Kidney tubule cell (primary cell): ENCODE measurements at places on chromosomes 5 and 9.

DNA sequence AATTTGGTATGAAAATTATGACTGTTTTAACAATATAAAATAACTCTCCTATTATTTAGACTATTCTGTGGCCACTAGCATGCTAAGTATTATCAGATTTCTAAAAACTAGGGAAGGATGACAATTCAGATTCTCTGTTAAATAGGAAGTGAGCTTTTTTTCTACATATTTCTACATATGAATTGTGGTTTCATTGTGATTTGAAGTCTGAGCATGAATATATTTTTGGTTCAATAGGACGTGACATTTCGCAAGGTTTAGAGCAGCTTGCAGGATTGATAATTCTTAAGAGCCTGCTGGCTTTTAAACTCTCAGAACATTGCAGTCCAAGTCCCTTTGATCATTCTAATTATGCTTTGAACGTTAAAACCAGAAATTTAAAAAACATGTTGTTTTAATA, 82.9 kb downstream of the ADGRV1 start:
- no peak for DNase-seq

DNA sequence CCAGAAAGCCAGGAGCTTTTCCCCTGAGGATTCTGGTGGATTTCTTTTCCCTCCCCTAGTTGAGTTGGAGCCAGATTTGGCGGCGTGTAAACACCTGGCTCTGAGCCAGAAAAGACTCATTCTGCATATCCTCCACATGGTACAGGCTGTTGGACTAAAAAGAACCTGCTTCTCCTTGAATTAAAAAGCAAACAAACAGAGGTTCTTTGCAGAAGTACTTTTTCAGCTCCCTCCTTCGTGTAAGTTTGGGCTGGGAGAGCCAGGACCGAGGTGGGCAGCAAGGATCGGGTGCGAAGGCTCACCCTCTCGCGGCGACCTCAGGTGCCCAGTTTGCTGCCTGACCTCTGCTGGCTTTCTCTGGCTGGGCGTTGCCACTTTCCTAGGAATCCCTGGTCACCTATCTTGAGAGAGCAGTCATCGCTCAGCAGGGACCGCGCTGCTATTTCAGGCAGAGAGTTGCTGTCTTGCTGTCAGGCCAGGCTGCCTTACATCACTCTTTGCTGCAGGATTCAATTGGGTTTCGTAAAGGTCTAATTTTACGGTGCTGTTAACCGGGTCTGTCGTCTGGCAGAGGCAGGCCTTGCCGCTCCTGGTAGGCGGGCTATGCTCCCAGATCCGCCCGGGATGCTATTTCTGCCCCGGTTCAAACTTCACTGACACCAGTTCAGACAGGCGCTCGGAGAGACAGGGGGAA, 3.2 kb downstream of the PAPPA start:
- DNase-seq, result peak; percentile 82

- DNase-seq, result no peak
Measured at GRCh38 chr5:24732184-24732583, 87.4 kb upstream of the CDH10 start.

GRCh38 chr9:21656776-21657674, 145.4 kb upstream of the MTAP start:
- no peak for DNase-seq

GRCh38 chr5:59575648-59576445, 317.7 kb downstream of the PDE4D start:
- no peak for DNase-seq

- no peak for DNase-seq
Measured at GRCh38 chr5:81288021-81288433, 13.4 kb upstream of the ZCCHC9 start.

- peak; percentile 26 for DNase-seq
Measured at GRCh38 chr5:80346055-80346454, 26.3 kb downstream of the SPZ1 start.

DNA sequence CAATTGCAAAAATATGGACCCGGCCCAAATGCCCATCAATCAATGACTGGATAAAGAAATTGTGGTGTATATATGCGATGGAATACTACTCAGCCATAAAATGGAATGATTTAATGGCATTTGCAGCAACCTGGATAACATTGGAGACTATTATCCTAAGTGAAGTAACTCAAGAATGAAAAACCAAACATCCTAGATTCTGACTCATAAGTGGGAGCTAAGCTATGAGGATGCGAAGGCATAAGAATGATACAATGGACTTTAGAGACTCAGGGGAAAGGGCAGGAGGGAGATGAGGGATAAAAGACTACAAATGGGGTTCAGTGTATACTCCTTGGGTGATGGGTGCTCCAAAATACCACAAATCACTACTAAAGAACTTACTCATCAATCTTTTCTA, 247.6 kb upstream of the FBXL7 start:
- DNase-seq, result peak; percentile 21

DNA sequence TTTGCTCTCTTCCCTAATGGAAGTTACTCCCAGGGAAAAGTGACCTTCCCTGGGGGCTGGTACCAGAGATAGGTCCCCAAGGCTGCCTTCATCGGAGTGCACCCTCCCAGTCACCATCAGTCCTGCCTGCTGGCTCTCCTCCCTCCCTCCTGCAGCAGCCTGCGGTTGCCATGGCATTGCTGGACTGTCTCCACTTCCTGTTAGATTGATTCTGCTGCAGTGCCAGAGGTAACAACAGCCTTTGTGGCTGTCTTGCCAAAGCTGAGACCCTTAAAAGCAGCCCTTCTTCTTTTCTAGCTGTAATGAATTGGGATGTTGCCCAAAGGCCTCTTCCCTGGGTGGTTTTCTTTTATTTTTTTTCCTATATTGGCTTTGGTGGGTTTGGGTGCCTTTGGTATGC, 78.1 kb upstream of the PRLR start:
- DNase-seq, result peak; percentile 32
